ENCODE measurements at places on chromosomes 11 and 22.

- no peak for DNase-seq
Measured at GRCh38 chr11:88104408-88104807, 70.8 kb downstream of the RAB38 start.

DNA sequence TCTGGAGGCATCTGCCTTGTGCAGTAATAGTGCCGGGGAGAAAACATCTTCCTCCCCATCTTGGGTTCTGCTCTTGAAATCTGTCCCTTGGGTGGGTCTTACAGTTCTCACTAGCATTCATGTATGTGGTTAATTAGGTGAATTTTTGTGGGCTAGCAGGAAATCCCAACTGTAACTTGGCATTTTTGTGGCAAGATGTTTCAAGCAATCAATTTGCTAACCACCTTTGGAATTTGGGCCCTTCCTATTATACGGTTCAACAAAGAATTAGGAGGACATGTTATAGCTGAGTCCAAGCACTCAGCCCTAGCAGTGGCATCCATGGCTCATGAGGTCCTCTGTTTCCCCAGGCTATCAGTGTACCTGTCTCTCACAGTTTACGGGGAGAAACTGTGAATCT lies 89.1 kb upstream of the MTNR1B start:
- DNase-seq = no peak

- no peak for DNase-seq
Measured at GRCh38 chr11:74506823-74507222, 13.3 kb upstream of the LIPT2 start.

- no peak for DNase-seq
Measured at GRCh38 chr11:105829084-105829483, 193.0 kb downstream of the MSANTD4 start.

GRCh38 chr11:43930868-43931716 lies 11.3 kb upstream of the C11orf96 start:
- no peak for DNase-seq

DNA sequence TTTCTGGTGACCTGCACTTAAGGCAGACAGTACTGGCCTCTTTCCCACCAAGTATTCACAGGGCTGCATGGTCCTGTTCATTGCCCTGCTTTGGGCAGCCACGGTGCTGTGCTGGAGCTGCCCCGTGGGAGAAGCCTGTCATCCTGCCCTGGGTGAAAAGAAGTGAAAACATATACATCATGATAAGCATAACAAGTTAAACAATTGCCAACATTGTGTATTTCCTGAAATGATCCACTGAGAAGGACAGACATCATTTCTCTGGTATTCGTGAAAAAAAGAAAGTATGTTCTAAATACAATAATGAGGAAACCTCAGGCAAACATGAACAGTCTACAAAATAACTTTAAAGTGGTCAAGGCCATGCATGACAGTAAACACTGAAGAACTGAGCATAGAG lies 393.1 kb downstream of the TMEM135 start:
- no peak for DNase-seq

GRCh38 chr11:117970400-117971024 lies 15.7 kb upstream of the IL10RA start:
- DNase-seq = no peak

- no peak for DNase-seq
Measured at GRCh38 chr11:86749376-86749775, 51.0 kb upstream of the PRSS23 start.

- DNase-seq = no peak
Measured at GRCh38 chr11:10913075-10913474, 55.2 kb upstream of the ZBED5 start.

- DNase-seq = no peak
Measured at GRCh38 chr11:101498891-101499290, 84.9 kb downstream of the TRPC6 start.

- no peak for DNase-seq
Measured at GRCh38 chr11:29005401-29005980, 897.3 kb downstream of the METTL15 start.

Data from H54 (cell line).